ENCODE measurements at places on chromosomes 5 and 9.

- H3K36me3 ChIP-seq = peaks cover 7% of the 10 kb centered on the region
- H3K4me1 ChIP-seq = peaks cover 70% of the 10 kb centered on the region
- peak overlapping the region; percentile 63 for H3K27ac ChIP-seq
- DNase-seq = no peak
- H3K27me3 ChIP-seq = no peaks in the 10 kb centered on the region
Measured at GRCh38 chr5:119338326-119338946, 17.4 kb upstream of the TNFAIP8 start.

- H3K4me3 ChIP-seq = no peak overlapping the region
- H3K4me1 ChIP-seq = no peaks in the 10 kb centered on the region
- H3K27ac ChIP-seq = no peak overlapping the region
- no peaks in the 10 kb centered on the region for H3K36me3 ChIP-seq
Measured at GRCh38 chr5:64629841-64630240, 60.5 kb upstream of the SHISAL2B start.

DNA sequence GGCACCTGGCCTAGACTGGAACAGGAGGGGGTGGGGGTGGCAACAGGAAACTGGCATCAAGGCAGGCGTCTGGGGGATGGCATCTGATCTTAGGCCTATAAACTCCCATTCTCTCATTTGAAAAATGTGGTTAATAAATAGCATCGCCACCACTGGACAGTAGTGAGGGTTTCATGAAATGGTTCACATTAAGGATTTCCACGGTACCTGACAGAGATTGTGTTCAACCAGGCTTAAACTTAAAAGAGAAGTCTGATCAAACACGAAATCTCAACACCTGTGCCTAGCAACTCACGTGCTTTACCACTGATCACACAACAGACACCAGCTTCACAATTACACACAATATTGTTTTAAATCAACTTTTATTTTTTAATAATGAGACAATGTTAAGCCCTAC, 3.0 kb downstream of the DENND1A start:
- no peaks in the 10 kb centered on the region for H3K27me3 ChIP-seq
- peaks cover 40% of the 10 kb centered on the region for H3K4me1 ChIP-seq
- DNase-seq = no peak
- no peaks in the 10 kb centered on the region for H3K36me3 ChIP-seq

- no peak overlapping the region for H3K4me3 ChIP-seq
- H3K4me1 ChIP-seq = no peaks in the 10 kb centered on the region
- no peaks in the 10 kb centered on the region for H3K27me3 ChIP-seq
- no peak overlapping the region for H3K27ac ChIP-seq
Measured at GRCh38 chr9:112233769-112234168, 58.7 kb upstream of the SUSD1 start.

DNA sequence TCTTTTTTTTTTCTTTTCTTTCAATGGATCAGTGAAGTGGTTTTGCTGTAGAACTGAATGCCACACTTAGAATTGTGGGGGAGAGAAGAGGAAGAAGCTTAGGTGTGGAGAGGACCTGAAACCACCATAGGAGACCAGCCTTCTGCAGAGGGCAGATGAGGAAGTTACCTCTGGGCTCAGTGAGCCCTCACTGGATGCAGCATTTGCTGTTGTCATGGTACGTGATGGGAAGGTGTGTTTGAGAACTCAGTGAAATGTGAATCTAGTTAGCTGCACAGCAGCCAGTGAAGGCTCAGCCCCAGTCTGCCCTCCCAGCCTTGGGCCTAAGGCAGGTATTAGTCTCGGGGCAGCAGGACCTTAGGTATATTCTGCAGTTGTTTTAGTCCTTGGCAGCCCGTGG, 17.5 kb downstream of the CYFIP2 start:
- DNase-seq = no peak
- H3K27ac ChIP-seq = peak overlapping the region; percentile 57
- peaks cover 66% of the 10 kb centered on the region for H3K36me3 ChIP-seq

DNA sequence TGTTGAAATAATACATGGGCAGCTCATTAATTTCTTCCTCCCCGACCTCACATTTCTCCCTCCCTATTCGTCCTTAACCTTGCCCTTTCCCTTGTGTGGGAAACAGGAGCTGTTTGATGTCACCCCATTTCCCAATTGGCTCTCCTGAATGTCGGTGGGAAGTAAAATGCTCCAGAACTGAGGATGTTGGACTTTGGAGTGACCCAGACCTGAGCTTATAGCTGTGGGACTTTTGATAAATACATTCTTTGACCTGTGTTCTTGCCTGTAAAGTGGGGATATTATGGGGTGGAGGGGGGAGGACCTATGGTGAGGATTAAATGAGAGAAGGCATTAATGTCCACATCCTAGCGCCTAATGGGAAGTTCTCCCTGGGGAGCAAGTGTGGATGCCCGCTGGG, 91.3 kb downstream of the ZNF618 start:
- H3K36me3 ChIP-seq = no peaks in the 10 kb centered on the region
- no peak for DNase-seq
- no peaks in the 10 kb centered on the region for H3K4me1 ChIP-seq
- no peak overlapping the region for H3K27ac ChIP-seq
- H3K27me3 ChIP-seq = no peaks in the 10 kb centered on the region

DNA sequence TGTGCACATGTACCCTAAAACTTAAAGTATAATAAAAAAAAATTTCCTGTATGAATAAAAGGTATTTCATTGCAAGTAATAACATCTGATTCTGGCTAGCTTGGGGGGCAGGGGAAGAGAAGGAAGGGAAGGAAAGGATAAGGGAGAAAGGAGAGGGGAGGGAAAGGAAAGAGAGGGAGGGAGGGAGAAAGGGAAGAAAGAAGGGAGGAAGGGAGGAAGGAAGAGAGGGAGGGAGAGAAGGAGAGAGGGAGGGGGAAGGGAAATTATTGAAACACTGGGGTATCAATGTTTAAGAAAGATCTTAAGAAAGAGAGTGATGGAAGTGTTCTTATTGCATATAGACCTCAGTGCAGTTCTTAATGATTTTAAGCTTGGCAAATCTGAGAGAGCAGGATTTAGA, 129.8 kb upstream of the ZNF366 start:
- no peaks in the 10 kb centered on the region for H3K4me1 ChIP-seq
- H3K36me3 ChIP-seq = no peaks in the 10 kb centered on the region
- no peaks in the 10 kb centered on the region for H3K27me3 ChIP-seq
- no peak overlapping the region for H3K27ac ChIP-seq

DNA sequence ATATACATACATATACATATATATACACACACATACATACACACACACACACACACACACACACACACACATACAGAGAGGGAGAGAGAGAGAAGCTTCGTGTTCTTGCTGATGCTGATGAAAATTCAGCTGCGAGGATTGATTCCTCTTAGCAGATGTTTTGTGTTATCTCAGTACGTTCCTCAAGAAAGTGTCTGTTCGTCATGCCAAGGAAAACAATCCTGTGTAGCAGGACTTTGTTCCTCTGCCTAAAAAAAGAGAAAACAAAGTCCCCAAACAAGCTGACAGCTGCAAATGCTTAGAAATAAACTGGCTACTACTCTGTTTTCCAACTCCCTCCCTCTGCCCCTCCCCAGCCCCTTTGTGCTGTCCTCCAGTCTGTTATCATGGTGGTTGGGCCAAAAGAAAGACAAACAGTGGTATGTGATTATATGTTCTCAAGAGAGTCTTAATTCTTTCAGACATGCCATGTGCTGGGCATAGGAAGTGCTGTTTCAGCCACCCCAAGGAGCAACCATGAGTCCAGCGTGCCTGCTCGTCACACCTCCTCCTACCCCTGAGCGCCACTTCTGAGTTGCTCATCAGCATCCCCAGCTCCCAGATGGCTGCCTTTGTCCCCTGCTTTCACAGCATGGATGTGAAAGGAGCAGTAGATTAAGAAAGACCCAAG, 71.5 kb upstream of the EQTN start:
- H3K27ac ChIP-seq = no peak overlapping the region
- H3K27me3 ChIP-seq = no peaks in the 10 kb centered on the region
- H3K4me1 ChIP-seq = no peaks in the 10 kb centered on the region
- H3K4me3 ChIP-seq = no peak overlapping the region
- DNase-seq = no peak

GRCh38 chr5:142664636-142665035, 21.3 kb downstream of the FGF1 start:
- peaks cover 4% of the 10 kb centered on the region for H3K27me3 ChIP-seq
- H3K36me3 ChIP-seq = no peaks in the 10 kb centered on the region
- no peak overlapping the region for H3K27ac ChIP-seq
- no peak overlapping the region for H3K4me3 ChIP-seq
- no peak for DNase-seq
- no peaks in the 10 kb centered on the region for H3K4me1 ChIP-seq

- H3K4me1 ChIP-seq = no peaks in the 10 kb centered on the region
- H3K4me3 ChIP-seq = no peak overlapping the region
- DNase-seq = no peak
Measured at GRCh38 chr5:20145240-20145639, 157.2 kb upstream of the CDH18 start.

GRCh38 chr9:2066312-2067273, 51.4 kb downstream of the SMARCA2 start:
- H3K4me3 ChIP-seq = no peak overlapping the region
- H3K27ac ChIP-seq = no peak overlapping the region
- peaks cover 38% of the 10 kb centered on the region for H3K36me3 ChIP-seq

DNA sequence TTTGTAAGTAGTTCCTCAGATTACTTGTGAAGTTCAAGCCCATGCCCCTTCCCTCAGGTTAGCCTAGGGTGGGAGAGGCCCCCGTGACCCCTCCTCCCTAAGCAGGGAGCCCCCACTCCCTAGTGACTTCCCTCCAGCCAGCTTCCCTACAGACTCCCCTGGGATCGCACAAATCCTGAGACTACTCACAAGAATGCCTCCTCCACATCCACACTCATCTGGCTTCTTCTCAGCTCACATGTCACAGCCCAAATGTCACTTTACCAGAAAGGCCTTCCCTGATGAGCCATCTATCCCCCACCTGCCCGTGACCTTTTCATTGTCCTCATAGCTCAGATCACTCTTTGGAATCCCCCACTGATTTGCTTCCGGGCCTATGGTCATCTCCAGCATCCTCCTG, 96.7 kb upstream of the ARAP3 start:
- no peaks in the 10 kb centered on the region for H3K36me3 ChIP-seq
- H3K4me3 ChIP-seq = no peak overlapping the region
- DNase-seq = no peak

DNA sequence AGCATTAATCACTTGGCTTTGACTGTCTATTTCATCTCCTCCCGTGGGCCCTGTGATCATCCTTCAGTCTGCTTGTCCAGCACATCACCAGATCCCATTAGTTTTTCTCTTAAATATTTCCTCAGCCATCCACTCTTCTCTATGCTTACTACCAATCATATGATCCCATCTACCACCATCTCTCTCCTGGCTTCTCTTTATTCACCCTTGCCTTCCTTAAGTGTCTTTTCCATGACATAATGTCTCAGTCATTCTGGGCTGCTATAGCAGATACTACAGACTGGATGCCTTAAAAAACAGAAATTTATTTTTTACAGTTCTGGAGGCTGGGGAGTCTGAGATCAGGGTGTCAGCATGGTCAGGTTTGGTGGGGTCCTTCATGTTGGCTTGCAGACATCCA, 208.4 kb upstream of the PPP1R2B start:
- H3K27ac ChIP-seq = no peak overlapping the region
- no peak for DNase-seq
- H3K4me3 ChIP-seq = no peak overlapping the region

- H3K36me3 ChIP-seq = peaks cover 44% of the 10 kb centered on the region
- no peaks in the 10 kb centered on the region for H3K4me1 ChIP-seq
- H3K27ac ChIP-seq = no peak overlapping the region
- H3K4me3 ChIP-seq = no peak overlapping the region
- H3K27me3 ChIP-seq = no peaks in the 10 kb centered on the region
Measured at GRCh38 chr5:131682826-131683225, 47.8 kb upstream of the RAPGEF6 start.

- H3K36me3 ChIP-seq = no peaks in the 10 kb centered on the region
- H3K27me3 ChIP-seq = no peaks in the 10 kb centered on the region
Measured at GRCh38 chr5:79509244-79509885, 4.6 kb downstream of the HOMER1 start.

DNA sequence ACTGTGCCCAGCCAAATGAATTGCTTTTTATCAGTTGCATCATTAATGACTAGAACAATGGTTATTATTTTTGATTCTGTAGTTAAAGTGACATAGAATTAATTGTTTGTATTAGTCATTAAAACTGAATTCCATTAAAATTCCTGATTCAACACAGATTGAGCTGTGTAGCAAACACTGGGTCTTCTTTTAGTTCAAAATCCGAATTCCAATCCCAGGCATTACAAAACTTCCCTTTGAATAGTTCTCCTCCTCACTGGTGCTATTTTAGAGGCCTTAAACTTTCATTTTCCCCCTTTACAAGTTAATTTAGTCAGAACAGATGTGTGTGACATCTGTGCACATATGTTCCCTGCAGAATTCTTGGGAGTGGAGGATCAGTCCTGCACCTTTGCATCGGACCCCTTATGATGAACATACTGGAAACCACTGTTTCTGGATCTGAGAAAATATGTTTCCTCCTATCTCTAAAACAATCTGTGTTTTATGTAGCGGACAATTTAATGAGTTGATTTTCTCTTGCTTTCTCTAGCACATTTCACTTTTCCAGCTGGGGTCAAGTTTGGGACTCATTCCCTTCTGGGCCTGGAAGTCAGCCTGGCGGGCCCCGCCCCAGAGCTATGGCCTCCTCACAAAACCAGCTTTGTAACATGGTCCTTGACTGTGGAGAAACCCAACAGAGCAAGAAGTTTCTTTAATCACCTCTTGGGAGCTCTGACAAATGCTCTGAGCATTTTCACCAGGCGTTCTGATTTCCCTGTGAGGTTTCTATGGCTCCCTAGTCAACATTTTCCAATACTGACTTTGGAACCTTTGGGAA, 87.9 kb upstream of the MAMDC2 start:
- no peaks in the 10 kb centered on the region for H3K36me3 ChIP-seq
- no peak overlapping the region for H3K27ac ChIP-seq
- DNase-seq = no peak

GRCh38 chr9:12274577-12274976, 418.6 kb upstream of the TYRP1 start:
- H3K27ac ChIP-seq = no peak overlapping the region
- no peaks in the 10 kb centered on the region for H3K36me3 ChIP-seq
- no peak for DNase-seq
- H3K4me3 ChIP-seq = no peak overlapping the region

DNA sequence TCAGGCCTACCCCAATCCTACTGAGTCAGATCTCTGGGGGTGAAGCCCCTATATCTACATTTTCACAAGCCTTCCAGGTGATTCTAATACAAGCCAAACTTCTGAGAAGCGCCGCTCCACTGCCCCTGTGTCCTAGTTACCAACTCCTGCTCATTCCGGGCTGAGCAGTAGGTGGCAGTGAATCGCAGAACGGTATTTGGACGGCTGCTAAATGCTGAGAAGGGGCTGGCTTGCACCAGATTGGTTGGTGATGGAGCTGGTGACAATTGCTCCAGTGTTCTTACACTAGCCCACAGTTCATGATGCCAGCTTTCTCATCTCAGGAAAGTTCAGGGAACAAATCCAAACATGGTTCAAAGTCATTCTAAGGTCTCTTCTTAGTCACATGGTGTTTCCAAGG, 31.1 kb upstream of the FGF1 start:
- no peak overlapping the region for H3K27ac ChIP-seq
- no peak overlapping the region for H3K4me3 ChIP-seq
- DNase-seq = peak; percentile 32
- peaks cover 16% of the 10 kb centered on the region for H3K4me1 ChIP-seq

DNA sequence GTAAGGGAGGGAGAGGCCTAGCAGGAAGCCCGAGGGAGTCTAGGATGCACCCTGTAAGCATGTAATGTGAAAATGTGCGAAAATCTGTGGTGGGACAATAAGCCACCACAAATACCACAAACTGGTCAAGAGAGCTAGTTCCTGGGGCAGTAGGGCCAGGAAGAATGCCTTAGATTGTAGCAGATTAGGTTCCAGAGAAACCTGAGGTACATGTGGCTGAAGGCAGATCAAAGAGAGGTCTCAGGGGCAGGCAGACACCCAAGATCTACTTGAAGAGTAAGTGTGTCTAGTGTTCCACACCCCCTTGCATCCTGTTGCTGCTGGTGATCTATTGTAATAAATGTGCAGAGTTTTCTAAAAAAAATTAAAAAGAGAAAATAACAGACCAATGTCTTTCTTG, 1677.3 kb upstream of the CDH6 start:
- H3K36me3 ChIP-seq = no peaks in the 10 kb centered on the region
- no peak overlapping the region for H3K27ac ChIP-seq
- H3K4me3 ChIP-seq = no peak overlapping the region
- no peaks in the 10 kb centered on the region for H3K4me1 ChIP-seq

All from DND-41 (cell line).